ENCODE measurements at places on chromosomes 5 and 9. TPM values are rescaled to one million over a fixed set of nuclear protein-coding genes. Genes with fewer than 3 reads are reported as not detected.

- H3K4me1 ChIP-seq: no peaks in the 10 kb centered on the region
- DNase-seq: no peak
- H3K4me3 ChIP-seq: no peak overlapping the region
- H3K27me3 ChIP-seq: peaks cover 2% of the 10 kb centered on the region
- H3K27ac ChIP-seq: no peak overlapping the region
Measured at GRCh38 chr5:179439181-179439985, 94.1 kb upstream of the ADAMTS2 start.

Gene CKMT2
- total RNA-seq: not detected

DNA sequence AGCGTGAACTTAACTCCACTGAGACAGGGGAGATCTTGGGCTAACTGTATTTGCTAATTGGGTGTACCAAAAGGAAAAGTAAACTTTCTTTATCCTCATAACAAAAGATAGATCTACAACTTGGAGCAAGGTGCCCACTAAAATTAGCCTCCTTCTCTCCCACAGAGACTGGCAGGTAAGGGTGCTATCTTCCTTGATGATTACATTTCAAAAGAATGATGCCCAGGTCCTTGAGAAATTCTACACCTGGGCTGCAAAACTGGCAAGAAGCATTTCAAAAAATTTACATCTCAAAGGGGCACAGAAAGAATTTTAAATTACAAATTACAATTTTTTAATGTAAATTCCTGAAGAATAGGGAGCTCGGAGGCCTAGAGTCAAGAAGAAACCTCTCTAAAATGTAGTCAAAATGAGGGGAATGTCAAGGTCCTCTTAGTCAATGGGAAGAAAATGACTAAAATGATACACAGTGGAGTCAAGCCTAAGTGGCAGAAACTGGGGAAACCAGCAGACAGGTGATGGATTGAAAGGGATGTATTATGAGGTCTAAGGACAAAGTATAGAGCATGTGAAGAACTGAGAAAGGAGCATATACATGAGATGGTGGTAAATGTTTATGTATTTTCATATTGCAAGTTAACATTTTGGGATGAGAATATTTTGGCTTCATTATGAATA lies 348.3 kb upstream of the TUSC1 start:
- no peaks in the 10 kb centered on the region for H3K4me1 ChIP-seq
- no peak overlapping the region for H3K4me3 ChIP-seq
- no peaks in the 10 kb centered on the region for H3K36me3 ChIP-seq
- H3K27me3 ChIP-seq: no peaks in the 10 kb centered on the region
- H3K27ac ChIP-seq: no peak overlapping the region

Gene PLPP6
- 8.5 TPM for total RNA-seq

Gene APBA1
- total RNA-seq: not detected

DNA sequence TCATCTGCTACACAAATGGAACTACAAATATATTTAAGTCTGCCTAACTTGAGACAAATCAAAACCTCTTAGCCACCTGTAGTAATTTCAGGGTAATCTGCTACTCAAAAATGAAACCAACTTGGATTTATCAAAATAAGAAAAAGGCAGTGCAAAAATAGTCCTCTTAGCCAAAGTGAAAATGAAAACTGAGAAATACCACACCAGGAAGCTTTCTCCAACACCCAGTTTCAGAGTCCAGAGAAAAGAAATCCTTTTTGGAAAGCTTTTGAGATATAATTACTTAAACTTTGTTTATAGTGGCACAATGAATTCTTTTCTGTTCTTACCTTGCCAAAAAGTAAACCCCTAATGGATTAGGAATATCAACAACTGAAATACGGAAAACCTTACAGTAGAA lies 990.4 kb downstream of the EFNA5 start:
- no peak for DNase-seq
- H3K36me3 ChIP-seq: no peaks in the 10 kb centered on the region
- no peaks in the 10 kb centered on the region for H3K27me3 ChIP-seq
- H3K4me1 ChIP-seq: no peaks in the 10 kb centered on the region

GRCh38 chr9:86069206-86069869 lies 30.0 kb downstream of the GOLM1 start:
- H3K27ac ChIP-seq: no peak overlapping the region
- no peaks in the 10 kb centered on the region for H3K27me3 ChIP-seq
- H3K4me3 ChIP-seq: no peak overlapping the region
- DNase-seq: no peak
- H3K36me3 ChIP-seq: no peaks in the 10 kb centered on the region
- no peaks in the 10 kb centered on the region for H3K4me1 ChIP-seq

Data from activated B cell treated with CpG ODN at 0.5 μM for 24 hours (primary cell).